ENCODE measurements at places on chromosomes 7 and 10.

DNA sequence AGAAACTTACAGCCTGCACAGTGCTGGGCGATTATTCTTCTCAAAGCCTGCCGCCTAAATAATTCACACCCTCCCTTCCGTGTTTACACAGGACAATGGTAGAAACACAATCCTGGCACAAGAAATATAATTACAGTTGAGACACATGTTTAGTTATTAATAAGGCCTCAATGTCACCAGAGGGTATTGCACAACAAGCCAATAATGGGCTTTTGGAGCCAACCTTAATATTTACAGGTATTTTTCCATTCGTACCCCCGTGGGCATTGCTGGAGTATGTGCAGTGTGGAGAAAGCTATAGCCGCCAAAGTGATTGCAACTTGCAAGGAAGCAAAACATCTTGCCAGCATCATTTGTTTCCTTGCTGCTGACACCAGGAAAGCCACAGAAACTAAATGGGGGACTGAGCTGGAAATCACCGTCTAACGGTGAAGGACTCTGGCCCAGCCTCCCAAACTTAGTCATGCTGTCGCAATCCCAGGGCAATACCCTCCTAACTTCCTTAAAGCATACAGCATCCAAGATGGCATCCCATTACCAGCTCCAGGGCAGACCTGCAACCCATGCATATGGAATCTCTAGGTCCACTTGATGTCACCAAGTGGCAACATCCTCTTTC is 8.6 kb downstream of the CALN1 start:
- no peak for DNase-seq

DNA sequence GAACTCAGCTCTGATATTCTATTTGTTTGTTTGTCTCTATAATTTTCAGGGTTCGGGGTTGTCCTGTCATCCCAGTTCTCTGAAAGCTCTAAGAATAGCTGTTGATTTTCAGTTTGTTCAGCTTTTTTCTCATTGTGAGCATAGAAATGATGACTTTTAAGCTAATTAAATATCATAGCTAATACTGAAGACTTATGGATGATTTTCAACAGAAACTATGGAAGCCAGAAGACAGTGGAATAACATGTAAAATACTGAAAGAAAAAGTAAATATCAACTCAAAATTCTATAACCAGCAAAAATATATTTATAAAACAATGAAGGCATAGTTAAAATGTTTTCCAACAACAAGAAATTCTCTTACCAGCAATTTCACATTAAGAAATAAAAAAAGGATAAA is 96.4 kb upstream of the ETV1 start:
- no peak for DNase-seq

DNA sequence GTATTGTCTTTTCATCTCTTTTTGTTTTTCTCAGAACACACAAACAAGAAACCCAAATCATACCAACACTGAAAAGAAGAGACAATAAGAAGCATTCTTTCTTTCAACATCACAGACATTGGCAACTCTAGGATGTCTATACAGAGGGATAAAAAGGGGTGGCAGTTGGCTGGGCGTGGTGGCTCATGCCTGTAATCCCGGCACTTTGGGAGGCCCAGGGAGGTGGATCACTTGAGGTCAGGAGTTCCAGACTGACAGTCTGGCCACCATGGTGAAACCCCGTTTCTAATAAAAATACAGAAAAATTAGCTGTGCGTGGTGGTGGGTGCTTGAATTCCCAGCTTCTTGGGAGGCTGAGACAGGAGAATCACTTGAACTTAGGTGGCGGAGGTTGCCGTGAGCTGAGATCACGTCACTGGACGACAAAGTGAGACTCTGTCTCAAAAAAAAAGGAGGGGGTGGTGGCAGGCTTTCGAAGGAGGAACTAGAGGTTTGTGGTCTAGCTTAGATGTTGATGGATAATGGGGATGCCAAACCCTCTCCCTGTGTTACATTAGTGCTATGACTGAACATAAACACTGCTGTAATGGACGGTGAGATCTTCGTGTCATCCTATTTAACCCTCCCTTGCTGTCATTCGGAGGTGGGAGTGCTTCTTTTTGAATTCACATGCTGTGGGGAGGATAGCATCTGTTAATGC is 9.4 kb downstream of the CNNM2 start:
- DNase-seq: no peak

DNA sequence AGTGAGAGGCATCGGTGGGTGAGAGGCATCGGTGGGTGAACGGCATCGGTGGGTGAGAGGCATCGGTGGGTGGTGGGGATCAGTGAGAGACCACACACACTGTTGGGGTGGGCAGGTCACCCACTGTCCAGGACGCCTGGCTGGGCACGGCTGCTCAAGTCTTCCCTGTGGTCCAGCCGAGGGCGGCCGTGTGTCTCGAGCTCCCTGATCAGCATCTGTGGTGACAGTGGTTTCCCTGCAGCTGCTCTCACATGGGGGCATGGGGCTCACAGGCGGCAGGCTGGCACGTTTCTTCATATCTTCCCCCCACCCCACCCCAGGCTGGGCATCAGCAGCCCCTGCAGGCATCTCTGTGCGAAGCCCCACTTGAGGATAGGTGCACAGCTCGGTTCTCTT is 78.2 kb downstream of the NKX6-2 start:
- DNase-seq: no peak

DNA sequence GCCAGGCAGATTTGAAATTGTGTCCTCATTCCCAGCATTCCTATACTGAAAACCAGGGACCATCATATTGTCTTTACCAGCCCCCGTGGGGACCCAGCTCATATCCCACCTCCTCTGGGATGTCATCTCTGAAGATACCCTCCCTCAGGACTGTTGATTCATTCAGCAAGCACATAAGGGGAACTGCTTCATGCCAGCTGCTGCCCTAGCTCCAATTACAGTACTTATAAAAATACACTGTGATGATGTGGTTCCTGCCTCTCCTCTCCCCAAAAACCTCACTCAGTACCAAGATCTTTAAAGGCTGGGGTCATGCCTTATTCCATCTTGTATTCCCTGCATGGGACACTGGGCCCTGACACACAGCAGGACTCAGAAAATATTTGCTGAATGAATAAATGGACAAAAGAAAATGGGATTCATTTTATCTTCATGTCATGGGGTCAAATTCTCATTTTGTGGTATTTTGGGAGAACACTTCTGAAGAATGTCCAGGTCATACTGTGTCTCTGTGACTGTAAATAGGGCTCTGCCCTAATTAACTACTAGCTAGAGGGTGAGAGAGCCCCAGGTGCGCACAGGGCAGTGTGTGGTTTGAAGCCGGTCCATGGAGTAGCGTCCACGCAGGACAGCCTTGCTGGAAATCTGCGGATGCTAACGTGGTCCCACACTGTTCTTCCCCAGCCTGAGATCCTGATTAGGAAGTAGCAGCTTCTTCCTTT is 29.0 kb upstream of the DAGLB start:
- DNase-seq: no peak
